Activated CD4-positive, alpha-beta T cell treated with anti-CD3 and anti-CD28 coated beads for 36 hours (primary cell): ENCODE measurements at places on chromosomes 11 and 22.

GRCh38 chr11:22779850-22780249 lies 49.8 kb downstream of the SVIP start:
- no peak for DNase-seq

DNA sequence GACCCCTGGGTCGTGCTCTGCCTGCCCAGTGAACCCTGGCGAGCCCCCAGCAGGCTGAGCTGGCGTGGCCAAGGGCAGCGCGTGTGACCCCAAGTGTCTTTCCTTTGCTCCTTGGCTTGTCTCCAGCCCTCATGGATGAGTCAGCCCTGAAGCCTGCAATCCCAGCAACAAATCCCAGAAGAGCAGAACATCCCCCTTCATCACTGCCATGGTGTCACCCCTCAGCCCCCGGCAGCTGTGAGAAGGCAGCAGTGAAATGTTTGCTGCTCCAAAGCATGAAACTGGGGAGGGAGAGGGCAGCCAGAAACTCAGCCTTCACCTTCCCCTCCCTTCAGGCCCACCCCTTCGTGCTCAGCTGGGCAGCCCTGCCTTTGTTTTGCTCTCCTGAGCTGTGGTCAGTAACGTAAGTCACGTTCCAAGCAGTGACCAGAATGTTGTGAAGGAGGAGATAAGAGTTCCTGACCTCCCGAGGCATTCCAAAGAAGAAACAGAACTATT lies 29.8 kb downstream of the ADAMTS15 start:
- no peak for DNase-seq

DNA sequence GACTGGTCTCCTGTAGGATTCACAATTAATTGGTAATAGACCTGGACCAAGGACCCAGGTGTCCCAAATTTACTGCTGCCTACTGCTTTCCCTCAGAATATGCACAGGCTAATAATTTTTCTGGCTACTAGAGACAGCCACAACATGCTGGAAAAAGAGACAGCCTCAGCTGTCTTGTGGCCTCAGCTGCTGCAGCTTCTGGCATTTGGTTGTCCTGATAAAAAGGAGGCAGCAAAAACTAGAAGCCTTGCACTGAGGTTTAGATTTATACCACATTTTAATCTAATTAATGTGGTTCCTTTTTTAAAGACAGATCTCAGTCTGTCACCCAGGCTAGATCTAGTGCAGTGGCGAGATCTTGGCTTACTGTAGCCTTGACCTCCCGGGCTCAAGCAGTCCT lies 89.8 kb downstream of the BTBD10 start:
- no peak for DNase-seq

DNA sequence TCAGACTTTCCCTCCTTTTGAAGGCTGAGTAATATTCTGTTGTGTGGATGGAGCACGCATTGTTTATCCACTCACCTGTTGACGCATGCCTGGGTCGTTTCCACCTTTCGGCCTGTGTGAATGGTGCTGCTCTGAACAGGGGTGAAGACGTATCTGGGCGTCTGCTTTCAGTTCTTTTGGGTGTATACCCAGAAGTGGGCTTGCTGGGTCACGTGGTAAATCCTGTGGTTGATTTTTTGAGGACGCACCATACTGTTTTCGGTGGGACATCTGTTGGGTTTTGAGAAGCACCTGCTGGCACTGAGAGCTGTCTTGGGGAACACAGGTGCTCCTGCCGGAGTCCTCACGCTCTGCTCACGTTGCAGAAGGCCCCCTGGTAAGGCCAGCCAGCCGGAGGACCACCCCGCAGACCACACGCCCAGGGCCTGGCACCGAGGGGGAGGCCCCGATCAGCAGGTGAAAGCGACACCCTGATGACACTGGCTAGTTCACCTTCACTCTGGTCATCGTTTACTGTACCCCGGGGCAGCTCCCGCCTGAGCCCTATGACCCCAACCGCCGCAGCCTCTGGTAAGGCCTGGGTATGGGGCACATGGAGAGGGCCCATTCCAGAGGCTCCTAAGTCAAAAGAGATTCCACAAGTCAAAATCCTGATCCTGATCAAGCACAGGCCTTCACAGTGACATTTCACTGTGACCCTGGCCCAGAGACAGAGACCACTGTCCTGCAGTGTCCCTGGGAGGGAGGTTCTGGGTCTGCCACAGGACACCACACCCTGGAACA lies 54.5 kb upstream of the PRODH start:
- DNase-seq: no peak
